ENCODE measurements at places on chromosomes 11 and 22. TPM values are rescaled to one million over a fixed set of nuclear protein-coding genes. Genes with fewer than 3 reads are reported as not detected.

GRCh38 chr11:12754582-12755234 lies 80.5 kb downstream of the TEAD1 start:
- H3K4me1 ChIP-seq = no peaks in the 10 kb centered on the region
- DNase-seq = no peak
- no peak overlapping the region for H3K27ac ChIP-seq
- H3K27me3 ChIP-seq = no peaks in the 10 kb centered on the region
- no peaks in the 10 kb centered on the region for H3K36me3 ChIP-seq

GRCh38 chr22:32331236-32331917 lies 26.3 kb upstream of the RFPL3 start:
- no peaks in the 10 kb centered on the region for H3K36me3 ChIP-seq
- DNase-seq = no peak
- no peaks in the 10 kb centered on the region for H3K4me1 ChIP-seq
- no peak overlapping the region for H3K4me3 ChIP-seq
- no peaks in the 10 kb centered on the region for H3K27me3 ChIP-seq

DNA sequence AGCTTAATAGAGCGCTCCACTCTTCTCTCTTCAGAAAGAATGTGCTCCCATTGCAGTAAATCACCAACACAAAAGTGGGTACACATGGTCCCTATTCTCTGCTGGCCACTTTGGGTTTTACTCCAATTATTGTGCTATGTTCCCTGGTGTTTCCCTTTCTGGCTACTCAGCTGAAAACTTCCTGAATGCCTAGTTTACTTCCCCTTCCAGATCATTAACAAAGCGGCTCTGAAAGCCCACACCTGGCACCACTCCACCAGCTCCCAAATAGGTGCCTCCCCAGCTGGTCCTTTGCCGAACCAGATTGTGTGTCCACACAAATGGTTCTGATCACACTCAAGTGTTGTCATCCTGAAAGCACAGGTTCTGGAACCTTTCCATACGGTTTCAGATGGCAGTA lies 443.7 kb downstream of the NTM start:
- H3K4me1 ChIP-seq = no peaks in the 10 kb centered on the region
- no peaks in the 10 kb centered on the region for H3K36me3 ChIP-seq
- DNase-seq = no peak

The OR51I1 gene
- not detected for total RNA-seq

DNA sequence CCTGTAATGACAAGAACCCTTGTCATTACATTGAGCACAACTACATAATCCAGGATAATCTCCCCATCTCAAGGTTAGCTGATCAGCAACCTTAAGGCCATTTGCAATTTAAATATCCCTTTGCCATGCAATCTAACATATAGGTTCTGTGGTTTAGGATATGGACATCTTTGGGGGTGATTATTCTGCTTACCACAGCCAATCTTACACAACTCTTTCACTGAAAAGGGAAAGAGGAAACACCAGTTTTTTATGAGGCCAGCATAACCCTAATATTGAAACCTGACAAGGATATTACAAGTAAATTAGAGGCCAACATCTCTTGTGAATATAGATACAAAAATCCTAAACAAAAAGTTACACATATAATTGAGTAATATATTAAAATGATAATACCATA lies 78.5 kb downstream of the CYP2R1 start:
- H3K36me3 ChIP-seq = peaks cover 7% of the 10 kb centered on the region
- no peak for DNase-seq
- no peaks in the 10 kb centered on the region for H3K4me1 ChIP-seq
- no peak overlapping the region for H3K4me3 ChIP-seq
- H3K27me3 ChIP-seq = no peaks in the 10 kb centered on the region

The ELMOD1 gene
- total RNA-seq = not detected

The MIAT gene
- 57.5 TPM for total RNA-seq

DNA sequence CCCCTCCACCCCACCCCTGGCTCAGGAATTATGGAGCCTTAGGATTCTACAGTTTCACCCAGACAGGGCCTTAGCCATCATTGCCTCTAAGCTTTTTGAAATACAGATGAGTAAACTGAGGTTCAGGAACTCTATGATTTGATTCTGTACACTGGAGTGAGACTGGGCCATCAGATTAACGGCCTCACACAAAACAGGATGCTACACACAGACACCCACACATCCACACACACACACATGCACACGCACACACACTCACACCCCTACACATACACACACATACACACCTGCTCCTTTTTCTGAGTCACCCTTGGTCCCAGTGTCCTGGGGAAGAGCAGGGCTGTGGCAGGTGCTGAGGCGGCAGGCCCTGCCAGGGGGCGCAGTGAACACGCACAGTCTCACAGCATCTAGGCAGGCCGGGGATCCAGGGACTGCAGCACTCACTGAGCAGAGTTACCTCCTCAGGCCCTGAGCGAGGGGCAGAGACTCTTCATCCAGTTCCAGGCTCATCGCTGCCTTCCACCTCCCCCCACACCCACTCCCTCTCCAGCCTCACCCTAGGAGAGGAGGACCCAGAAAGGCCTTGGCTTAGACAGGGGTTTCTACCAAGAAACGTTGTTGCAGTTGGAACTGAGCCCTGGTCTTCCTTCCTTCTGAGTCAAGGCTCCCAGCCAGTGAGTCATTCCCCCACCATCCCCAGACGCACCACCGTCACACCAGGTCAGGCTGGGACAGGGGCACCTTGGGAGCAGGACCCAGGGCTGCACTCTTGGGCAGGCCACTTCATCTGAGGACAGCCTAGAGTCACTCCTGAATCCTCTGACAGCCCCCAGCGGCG lies 89.8 kb upstream of the PARVA start:
- peak; percentile 43 for DNase-seq
- H3K27me3 ChIP-seq = no peaks in the 10 kb centered on the region
- peaks cover 8% of the 10 kb centered on the region for H3K4me1 ChIP-seq
- no peaks in the 10 kb centered on the region for H3K36me3 ChIP-seq
- no peak overlapping the region for H3K4me3 ChIP-seq

GRCh38 chr11:100434821-100435641 lies 252.1 kb upstream of the ARHGAP42 start:
- H3K4me1 ChIP-seq = no peaks in the 10 kb centered on the region
- H3K27me3 ChIP-seq = no peaks in the 10 kb centered on the region
- no peak for DNase-seq
- no peak overlapping the region for H3K27ac ChIP-seq

- H3K4me3 ChIP-seq = no peak overlapping the region
- no peak overlapping the region for H3K27ac ChIP-seq
- no peaks in the 10 kb centered on the region for H3K27me3 ChIP-seq
- DNase-seq = no peak
- H3K4me1 ChIP-seq = no peaks in the 10 kb centered on the region
Observed at GRCh38 chr11:122337241-122337640, 221.2 kb upstream of the BLID start.

DNA sequence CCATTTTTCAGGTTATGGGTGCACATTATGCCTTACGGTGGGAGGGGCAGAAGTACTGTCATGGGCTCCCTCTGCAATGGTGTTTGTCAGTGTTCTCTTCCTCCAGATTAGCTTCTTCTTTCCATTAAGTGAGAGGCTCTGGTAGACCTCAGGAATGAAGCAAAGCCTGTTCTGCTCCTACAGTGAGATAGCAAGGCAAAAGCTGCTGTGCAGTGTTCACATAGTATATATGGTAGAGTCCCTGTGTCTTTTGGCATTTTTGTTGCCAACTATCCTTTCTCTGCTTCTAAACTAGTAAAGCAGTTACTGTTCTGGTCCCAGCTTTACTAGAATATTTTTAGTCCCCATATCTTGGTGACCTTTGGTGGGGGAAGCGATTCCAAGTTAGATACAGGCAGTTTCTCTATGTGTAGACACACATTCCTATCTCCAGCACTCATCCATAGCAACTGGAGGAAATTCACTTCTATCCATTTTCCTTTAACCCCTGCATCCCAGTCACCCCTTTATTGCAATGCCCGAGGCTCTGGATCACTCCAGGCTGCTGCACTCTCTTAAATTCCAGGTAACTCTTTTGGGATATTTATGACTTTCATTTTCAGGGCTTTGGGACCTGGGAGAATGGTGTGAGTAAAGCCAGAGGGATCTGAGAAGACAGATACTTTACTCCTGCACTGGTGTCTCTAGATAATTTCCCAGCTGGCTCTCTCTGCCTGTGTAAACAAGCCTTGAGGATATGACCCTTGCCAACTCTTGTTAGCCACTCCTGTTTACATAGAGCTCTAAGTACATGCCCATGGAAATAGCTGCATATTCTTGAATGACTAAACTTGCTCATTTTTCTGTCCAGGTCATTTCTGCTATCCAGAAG lies 3.9 kb upstream of the TRIM34 start:
- no peaks in the 10 kb centered on the region for H3K27me3 ChIP-seq
- peaks cover 17% of the 10 kb centered on the region for H3K4me1 ChIP-seq
- H3K4me3 ChIP-seq = no peak overlapping the region
- DNase-seq = no peak
- no peak overlapping the region for H3K27ac ChIP-seq
- no peaks in the 10 kb centered on the region for H3K36me3 ChIP-seq

DNA sequence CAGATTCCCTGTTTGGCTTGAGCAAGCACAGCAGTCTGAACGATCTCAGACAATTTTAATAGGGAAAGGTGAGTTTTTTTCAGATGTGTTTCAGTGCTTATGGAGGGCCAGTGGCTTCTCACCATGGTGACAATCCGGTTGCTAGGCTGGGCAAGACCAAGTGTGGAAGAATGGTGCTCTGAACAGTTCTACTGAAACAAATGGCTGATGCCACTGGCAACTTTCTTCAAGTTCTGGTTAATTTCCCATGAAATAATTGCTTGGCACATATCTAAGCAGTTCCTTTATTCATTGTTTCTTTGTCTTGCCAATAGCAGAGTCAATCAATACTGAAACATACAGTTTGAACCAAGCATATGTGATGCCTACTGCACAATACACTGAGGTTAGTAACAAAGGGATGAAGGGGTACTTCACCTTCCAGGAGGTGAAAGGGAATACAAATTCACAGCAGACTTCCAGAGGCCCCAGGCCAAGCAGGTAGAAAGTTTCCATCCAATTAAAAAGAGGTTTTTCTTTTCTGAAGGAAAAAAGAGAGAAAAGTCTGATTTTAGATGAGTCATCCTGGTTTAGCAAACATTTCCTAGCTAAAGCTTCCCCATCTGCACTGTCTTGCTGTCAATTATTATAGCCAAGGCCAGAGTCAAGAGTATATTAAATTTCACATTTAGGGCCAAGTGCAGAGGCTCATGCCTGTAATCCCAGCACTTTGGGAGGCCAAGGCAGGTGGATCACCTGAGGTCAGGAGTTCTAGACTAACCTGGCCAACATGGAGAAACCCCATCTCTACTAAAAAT lies 21.2 kb upstream of the NDUFC2 start:
- no peak for DNase-seq
- no peaks in the 10 kb centered on the region for H3K27me3 ChIP-seq
- no peak overlapping the region for H3K4me3 ChIP-seq
- peaks cover 7% of the 10 kb centered on the region for H3K36me3 ChIP-seq
- H3K4me1 ChIP-seq = no peaks in the 10 kb centered on the region
